Foreskin keratinocyte (primary cell): ENCODE measurements at places on chromosomes 2 and 18. TPM values are rescaled to one million over a fixed set of nuclear protein-coding genes. Genes with fewer than 3 reads are reported as not detected.

Gene TSPYL6
- total RNA-seq: not detected in 2 replicates

Gene SERPINB11
- total RNA-seq: not detected in 2 replicates

Gene ST8SIA3
- total RNA-seq: not detected in 2 replicates

DNA sequence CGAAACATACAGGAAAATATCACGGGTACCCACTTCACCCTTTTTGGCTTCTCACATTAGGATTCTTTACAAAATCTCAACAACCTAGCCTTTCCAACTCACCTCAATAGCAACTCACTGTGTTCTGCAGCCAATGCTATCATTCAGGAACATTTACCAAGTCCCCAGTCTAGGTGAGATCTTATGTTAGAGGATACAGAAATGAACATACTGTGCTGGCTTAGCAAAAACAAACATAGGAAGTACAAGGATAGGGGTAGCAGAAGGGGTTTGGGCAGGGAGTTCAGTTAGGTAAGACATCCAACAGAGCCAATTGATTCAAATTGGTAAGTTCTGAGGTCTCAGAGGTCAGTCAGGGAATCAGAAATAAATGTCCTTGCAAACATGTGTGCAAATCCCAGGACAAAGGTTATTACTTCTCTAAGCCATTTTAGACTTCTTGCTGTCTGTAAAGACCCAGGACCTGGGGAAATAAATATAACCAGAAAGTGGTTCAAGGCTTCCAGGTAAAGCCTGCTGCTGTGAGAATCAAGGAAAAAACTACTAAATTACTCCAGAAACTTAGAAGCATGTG lies 556.3 kb upstream of the CHAC2 start:
- no peak for DNase-seq

- no peak for DNase-seq
Measured at GRCh38 chr2:158616480-158617000, 159.8 kb downstream of the PKP4 start.

GRCh38 chr2:144515099-144515695 lies 4.7 kb downstream of the ZEB2 start:
- no peak for DNase-seq

GRCh38 chr2:242011167-242011513 lies 141.6 kb downstream of the RTP5 start:
- DNase-seq: no peak

DNA sequence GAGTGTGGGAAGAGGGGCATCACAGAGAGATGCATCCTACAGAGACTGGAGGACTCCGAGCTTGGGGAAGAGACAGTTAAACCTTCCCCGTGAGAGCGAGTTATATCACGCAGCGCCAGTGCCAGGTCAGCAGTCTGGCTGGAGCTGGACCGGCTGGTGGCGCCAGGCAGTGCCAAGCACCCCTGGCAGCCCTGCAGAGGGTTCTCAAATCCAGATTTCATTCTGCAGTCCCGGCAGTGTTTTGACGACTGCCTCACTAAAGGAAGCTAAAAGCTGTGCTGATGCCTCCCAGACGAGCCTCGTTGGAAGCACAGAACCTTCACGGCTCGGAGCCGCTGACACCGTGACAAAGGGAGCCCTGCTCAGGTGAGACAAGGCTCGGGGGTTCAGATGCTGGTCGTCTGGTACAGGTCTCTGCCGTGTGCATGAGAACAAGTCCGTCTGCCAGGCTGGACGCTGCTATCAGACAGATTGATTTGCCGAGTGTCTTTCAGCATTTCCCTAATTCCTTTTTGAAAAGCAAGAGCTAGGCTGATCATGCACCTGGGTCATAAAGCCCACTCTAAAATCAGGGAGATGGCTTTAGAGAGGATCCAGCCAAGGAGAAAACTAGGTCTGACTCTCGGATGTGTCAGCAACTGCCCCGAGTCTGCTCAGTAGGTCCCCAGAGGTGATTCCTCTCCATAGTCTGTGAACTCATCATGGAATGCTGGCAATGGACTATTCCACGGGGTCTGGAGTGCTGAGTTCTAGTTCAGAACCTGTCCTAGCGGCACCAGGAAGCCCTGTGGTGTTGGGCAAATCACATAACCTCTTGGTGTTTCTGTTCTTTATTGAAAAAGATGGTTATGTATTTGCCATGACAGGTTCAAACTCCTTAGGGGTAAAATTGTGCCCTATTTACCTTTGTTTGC lies 240.6 kb downstream of the SOX11 start:
- no peak for DNase-seq

DNA sequence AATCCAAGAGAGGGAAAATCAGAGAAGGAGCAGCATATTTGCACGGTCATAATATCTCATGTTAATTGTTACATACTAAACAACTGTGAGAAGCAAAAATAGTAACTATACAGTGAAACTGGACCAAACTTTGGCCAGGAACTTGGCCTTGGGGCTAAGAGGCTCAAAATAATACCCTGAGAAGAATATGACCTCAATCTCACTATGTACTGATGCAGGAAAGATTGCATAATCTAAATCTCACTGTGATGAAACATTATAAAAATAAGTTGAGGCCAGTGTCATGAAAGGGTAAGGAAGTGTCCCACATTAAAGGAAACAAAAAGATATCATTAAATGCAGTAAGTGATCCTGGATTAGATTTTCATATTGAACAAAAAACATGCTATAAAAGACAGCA lies 36.5 kb downstream of the ZRANB3 start:
- DNase-seq: no peak

GRCh38 chr2:101823347-101823791 lies 125.9 kb downstream of the MAP4K4 start:
- peak; percentile 69 for DNase-seq

DNA sequence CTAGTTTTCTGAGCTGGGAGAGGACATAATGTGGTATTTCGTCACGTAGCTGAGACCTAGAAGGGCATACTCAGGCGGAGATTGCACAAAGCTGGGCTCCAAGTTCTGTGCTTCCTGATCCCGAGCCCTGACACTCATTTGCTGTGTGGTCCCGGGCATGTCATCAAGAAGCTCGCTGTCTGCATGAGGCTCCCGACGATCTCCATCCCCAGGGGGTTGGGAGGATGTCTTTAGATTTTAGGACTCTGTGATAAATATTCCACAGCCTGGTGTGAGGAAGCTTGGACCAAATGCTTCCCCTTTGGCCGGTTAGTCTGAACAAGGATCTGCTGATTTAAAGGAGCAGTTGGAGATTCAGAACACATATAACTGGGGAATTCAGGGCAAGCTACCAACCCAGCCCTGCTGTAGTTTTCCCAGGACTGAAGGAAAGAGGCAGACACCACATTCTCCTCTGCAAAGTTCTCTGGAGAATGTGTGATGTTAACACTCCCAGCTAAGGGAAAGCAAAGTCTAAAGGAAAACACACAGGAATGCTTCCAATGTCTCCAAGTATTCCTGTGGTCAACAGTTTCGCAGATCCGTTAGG lies 2.3 kb downstream of the KCNE4 start:
- DNase-seq: no peak

- DNase-seq: no peak
Measured at GRCh38 chr18:27845897-27846296, 331.0 kb downstream of the CDH2 start.

DNA sequence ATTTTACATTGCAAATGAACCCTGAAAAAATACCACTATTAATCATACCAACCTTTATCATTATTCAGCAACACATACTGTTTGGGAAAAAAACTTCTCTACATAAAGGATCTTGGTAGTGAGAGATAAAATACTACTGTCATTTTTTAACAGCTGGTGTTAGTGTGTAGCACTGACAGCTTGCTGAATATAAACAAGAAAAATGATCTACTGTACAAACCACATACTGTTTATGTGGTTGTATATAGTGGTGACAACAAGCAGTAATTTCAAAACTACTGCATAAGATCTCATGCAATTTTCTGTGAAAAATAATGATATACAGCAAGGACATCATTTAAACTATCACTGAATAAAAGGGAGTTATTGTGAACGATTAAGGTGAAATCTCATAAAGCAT lies 601.2 kb downstream of the LRP1B start:
- no peak for DNase-seq

- no peak for DNase-seq
Measured at GRCh38 chr2:12665334-12665733, 51.4 kb upstream of the TRIB2 start.

- no peak for DNase-seq
Measured at GRCh38 chr18:7334973-7335568, 104.2 kb downstream of the LRRC30 start.
